ENCODE measurements at places on chromosomes 5 and 9.

- DNase-seq, result no peak
Observed at GRCh38 chr9:100066539-100066938, 32.3 kb downstream of the ERP44 start.

- no peak for DNase-seq
Observed at GRCh38 chr5:566636-567309, 42.5 kb upstream of the SLC9A3 start.

DNA sequence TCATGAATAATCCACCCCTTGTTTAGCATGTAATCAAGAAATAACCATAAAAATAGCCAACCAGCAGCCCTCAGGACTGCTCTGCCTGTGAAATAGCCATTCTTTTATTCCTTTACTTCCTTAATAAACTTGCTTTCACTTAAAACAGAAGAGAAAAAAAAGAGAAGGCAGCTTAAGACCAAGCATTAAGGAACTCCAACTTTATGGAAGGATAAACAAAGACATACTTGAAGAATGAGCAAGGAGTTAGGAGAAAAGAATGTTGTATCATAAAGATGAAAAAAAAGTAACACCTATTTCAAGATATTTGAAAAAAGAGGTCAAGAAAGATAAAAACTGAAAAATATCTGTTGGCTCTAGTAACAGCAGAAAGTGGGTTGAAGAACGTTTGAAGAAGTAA is 107.6 kb downstream of the RNF180 start:
- no peak for DNase-seq

DNA sequence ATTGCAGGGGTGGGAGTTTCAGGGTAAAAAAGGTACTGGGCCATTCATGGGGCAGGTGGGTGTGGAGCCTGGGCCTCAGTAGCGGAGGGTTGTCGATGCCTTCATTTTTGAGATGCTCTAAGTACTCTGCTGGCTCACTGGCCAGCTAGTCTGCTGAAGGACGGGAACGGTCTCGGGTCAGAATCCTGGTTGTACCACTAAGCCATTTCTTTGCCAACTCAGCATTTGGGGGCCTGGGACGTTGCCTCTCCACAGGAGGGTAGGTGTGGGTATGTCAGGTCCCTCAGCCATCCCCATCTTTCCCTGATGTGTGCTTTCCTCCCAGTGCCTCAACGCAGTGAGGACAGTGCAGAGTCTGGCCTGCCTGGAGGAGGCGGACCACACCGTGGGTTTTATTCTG is 25.1 kb downstream of the SH3GLB2 start:
- no peak for DNase-seq

DNA sequence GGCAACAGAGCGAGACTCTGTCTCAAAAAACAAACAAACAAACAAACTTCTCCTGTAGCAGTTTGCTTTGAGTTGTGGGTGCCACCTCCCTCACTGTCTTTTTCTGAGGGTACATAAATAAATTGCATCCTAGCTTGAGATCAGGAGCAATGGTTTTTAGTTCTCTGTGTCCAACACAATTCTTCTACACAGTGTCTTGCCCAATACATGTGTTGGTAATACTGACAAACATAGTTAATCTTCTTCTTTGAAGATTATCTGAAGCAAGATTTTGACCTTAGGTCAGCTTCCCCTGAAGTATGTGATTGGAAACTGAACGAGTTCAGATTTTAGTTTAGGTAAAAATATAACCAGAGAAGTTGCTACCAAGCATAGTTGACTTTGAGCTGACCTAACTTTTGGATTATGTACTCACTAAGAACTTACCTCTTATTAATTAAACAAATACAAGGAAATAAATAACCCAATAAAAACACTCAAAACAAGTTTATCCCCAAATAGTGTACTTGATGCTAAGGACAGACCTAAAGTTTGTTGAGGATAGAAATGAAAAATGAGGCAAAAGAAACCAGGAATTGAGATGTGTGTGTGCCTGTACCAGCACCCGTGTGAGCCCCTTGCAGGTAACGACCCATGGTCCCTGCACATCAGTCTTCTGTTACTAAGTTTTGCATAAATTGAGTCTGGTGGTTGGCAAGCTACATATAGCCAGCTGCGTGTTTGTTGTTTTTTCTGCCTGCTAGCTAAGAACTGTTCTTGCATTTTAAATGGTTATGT is 16.2 kb downstream of the TJP2 start:
- no peak for DNase-seq

- no peak for DNase-seq
Observed at GRCh38 chr5:131877873-131878272, 67.6 kb downstream of the MEIKIN start.

- DNase-seq, result no peak
Observed at GRCh38 chr9:9913276-9913832, 699.4 kb downstream of the PTPRD start.

- no peak for DNase-seq
Observed at GRCh38 chr5:91307048-91307447, 76.1 kb downstream of the ARRDC3 start.

GRCh38 chr5:39240750-39241149 is 21.4 kb upstream of the FYB1 start:
- no peak for DNase-seq

GRCh38 chr5:94623011-94623410 is 4.5 kb downstream of the SLF1 start:
- no peak for DNase-seq

- DNase-seq, result no peak
Observed at GRCh38 chr5:172901012-172901780, 58.0 kb upstream of the RPL26L1 start.

GRCh38 chr5:137206030-137206715 is 293.0 kb downstream of the SPOCK1 start:
- no peak for DNase-seq

DNA sequence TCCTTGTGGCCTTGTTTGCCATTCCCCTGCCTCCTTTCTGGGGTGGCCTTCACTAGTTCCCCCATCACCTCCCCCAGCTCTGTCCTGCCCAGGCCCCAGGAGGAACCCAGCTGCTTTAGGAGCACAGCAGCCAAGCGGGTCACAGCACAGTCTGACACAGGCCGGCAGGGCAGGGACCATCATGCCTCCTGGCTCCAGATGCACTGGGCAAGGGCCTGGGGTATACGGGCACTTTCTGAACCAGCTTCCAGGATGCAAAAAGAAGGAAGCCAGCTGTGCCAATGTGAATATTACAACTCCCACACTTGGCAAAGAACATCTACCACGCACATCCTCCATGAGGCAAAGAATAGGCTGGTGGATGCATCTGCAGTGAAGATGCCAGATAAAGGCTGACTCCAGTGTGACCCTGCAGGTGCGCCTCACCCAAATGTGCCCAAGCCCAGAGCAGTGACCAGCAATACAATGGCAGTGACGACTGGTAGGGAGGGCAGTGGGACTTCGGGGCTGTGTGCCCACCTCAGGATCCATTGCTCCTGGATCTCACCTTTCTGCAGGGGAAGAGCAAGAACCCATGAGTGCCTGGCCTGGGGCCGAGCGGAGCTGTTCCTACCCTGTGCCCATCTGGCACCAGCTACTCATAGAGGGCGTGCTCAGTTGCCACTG is 6.3 kb upstream of the IL3 start:
- no peak for DNase-seq

DNA sequence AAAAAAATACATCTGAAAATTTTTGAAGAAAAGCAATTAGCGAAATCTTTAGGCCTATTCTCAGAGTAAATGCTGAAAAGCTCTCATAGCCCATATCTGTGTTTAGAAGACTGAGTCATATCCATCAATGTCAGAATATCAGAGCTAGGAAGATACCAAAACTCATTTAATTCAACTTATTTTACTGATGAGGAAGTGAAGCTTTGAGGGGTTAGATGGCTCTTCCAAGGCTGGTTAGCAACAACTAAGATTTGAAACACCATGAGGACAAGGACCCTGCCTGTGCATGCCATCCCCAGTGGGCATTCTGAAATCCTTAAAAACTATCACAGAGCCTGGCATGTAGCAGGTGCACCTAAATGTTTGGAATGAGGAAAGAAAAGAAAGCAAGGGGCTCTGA is 2.5 kb downstream of the FREM1 start:
- no peak for DNase-seq

- no peak for DNase-seq
Observed at GRCh38 chr5:91178461-91178860, 204.7 kb downstream of the ARRDC3 start.

DNA sequence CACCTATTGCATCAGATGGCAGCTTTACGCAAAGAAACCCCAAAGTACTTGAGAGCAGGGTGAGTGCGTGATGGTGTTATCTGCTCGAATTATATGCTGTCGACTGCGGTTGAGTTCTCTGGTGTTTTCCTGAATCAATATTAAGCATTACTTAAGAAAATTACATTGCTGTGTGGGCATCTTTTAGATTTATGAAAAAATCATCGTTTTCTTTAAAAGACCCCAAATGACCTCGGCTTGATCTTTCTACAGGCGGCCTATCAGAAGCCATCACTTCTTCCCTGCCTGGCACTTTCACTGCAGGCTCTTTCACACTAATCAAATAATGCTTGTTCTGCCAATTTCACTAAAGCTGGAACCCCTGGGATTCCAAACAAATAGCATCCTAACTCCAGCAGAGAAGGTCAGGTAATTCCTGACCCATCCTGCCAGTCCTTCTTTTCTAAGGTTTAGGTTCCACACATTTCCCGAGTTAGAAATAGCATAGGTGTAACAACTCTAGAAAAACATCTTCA is 1.7 kb downstream of the UBE2QL1 start:
- DNase-seq, result no peak

DNA sequence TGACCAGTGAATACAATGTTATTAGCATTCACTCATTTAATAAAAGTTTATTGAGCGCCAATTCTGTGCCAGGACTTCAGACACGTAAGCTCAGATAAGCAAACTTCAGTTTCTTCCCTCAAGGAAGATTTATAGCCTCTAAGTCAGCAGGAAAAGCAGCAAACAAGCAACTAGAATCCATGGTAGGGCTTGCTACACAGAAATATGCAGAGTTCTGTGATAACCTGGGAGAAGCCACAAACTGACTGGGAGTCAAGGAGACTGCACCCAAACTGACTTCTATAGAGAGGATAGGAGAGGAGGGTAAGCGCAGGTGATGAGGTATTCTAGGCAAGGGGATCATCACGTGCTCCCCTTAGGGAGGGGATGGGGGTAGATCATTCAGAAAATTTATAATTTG is 1.4 kb upstream of the OGN start:
- no peak for DNase-seq

GRCh38 chr5:76607353-76607871 is 15.8 kb downstream of the F2RL2 start:
- no peak for DNase-seq

- DNase-seq, result peak; percentile 84
Observed at GRCh38 chr5:159262859-159263568, at the start of gene UBLCP1. Gene UBLCP1, plus strand, starts transcription at chr5:159263290. Its CDS starts 5,626 bp downstream, at chr5:159268916.

DNA sequence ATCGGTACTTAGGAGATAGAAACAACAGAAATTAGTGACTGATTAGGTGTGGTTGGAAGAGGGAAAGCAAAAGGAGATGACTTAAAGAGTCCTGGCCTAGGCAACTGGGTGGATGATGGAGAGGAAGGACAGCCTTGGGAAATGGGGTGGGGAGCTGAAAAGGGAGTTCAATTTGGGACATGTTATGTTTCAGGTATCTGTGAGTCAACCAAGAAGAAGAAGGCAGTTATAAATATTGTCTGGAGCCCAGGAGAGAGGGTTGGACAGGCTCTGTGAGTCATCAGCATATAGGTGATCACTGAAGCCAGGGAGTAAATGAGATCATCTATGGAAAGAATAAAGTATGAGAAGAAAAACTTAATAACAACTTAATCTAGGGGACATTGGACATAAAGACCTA is 357.7 kb downstream of the NPR3 start:
- no peak for DNase-seq

DNA sequence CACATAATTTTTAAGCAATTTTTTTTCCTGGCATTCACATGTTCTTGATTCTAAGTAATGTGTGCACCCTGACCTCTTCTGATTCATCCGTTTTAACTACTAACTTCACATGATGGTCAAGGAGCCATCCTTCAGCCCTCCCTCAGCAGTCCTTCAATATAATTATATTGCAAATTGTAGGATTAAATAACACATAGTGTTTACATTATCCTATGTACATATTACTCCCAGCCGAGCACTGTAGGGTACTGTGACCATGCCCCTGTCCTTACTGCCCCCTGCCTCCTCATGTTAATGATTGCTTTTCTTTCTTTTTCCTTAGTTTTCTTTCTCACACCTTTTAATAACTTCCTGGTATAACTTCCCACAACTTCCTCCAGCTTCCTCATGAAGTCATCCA is 96.3 kb upstream of the FANCC start:
- no peak for DNase-seq

- DNase-seq, result no peak
Observed at GRCh38 chr9:96554801-96555566, 64.7 kb downstream of the CDC14B start.

DNA sequence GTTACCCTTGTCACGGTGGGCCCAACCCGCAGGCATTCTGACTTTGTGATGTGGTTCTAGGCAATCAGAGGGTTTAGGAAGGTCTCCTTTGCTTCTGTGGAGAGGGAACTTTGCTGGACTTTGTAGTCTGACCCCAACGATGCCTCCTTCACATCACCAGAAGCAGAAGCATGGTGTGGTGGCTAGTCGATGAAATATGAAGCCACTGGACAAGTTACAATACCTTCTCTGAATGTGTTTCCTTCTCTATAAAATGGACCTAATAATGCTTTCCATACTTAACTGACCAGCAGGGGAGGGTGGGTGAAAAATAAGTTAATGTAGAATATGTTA is 607 bp downstream of the SPEF2 start:
- no peak for DNase-seq

DNA sequence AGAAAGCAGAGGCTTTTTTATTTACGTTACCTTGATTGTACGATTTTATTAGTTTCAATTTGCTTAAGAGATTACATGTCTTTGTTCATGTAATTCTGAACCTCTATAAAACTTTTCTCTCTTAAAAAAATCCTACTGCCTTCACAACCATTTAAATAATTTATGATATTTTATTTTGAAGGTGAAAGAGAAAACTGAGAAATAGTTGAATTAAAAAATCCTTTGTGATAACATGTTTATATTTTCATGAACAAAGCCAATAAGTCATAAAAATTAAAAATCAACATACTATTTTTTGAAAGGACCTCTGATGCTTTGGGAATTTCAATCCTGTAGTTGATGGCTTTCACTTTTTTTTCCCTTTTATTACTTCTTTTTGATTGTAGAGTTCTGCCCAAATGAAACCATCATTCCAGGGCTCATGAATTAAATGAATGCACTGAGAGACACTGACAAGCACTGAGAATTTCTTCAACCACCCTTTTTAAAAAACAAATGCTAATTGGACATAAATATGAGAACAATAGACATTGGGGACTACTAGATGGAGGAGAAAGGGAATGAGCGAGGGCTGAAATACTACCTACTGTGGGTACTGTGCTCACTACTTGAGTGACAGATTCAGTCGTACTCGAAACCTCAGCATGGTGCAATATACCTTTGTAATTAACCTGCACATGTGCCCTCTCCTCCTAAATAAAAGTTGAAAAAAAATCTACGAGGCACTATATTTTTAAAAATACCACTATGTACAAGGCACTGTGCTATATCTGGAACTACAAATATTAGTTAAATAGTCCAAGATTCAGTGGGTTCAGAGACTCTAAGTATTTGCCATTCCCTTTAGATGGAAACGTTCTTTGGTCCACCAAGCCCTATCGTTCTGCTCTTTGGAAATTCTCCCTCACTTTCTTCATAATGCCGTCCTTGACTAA is 5.9 kb downstream of the CDKN2A start:
- DNase-seq, result no peak
